ENCODE measurements at places on chromosomes 13 and 19.

- no peak for DNase-seq
Observed at GRCh38 chr13:79491715-79492114, 10.8 kb downstream of the NDFIP2 start.

DNA sequence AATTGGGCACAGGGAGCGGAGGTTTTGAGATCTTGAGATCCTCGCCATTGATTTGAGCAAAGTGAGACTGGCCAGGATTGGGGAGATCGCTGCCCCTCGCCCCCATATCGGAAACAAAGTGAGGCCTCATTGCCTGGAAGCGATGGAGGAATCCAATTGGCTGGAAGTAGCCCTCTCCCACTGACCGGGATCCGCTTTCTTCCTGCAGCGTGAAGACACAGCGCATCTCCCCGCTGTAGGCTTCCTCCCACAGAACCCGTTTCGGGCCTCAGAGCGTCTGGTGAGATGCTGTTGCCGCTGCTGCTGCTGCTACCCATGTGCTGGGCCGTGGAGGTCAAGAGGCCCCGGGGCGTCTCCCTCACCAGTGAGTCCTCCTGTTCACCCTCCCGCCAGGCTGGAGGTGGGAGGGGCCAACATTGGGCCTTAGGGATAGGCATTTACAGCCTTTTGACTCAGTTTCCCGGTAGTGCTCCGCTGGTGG is 438 bp downstream of the PRKCSH start:
- no peak for DNase-seq

DNA sequence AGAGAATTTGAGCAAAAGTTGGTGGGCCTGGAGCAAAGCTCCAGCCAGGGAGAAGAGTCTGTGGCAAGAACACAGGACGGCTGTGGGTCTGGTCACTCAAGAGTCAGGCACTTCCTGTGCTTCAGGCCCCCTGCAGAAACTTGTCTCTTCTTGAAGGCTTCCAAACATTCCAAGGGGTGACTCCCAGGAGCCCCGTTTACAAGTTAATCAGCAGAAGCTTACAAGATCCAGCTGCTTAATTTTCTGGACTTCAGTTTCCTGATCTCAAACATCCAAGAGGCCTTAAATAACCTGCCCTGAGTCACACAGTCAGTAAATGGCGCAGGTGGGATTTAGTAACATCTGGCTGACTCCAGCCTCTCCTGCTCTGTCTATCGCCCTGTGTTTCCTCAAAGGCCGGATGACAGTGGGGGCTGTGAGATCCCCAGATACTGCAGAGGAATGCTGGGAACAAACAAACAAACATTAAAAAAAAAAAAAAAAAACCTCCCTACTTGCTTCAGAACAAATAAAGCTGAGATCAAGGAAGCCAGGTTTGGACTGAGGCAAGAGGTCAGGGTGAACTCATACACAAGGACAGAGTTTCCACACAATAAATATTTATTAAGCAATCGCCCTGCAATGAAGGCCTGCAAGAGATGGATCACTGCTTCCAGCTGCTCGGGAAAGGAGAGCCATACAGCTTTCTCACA is 175.4 kb upstream of the RFC3 start:
- no peak for DNase-seq

- DNase-seq: no peak
Observed at GRCh38 chr19:2138061-2138728, 13.2 kb downstream of the AP3D1 start.

- DNase-seq: no peak
Observed at GRCh38 chr13:80086304-80086721, 254.6 kb downstream of the SPRY2 start.

GRCh38 chr13:43694146-43694664 is 92.6 kb downstream of the ENOX1 start:
- DNase-seq: no peak

- DNase-seq: no peak
Observed at GRCh38 chr19:16449330-16449961, 22.3 kb downstream of the EPS15L1 start.

- DNase-seq: no peak
Observed at GRCh38 chr13:48318377-48318811, 14.8 kb downstream of the RB1 start.

DNA sequence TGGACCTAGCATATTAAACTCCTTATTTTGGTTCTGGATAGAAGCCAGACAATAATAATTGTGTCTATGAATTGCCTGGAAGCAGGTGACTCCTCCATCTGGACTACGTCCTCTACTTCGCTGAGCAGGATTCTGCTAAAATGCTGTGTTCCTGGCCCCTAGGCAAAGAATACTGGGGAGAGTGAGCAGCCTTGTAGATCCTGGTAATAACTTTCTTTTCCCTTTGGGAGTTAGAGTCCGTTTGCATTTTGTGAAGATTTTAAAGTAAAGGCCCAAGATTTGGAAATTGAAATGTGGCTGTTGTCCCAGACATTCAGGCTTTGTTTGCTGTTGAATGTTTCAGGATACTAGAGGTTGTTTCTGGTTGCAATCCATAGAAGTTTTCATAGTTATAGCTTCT is 511.9 kb upstream of the KLF12 start:
- DNase-seq: no peak

- DNase-seq: no peak
Observed at GRCh38 chr19:29760752-29761502, 45.9 kb upstream of the C19orf12 start.

- no peak for DNase-seq
Observed at GRCh38 chr19:39132344-39132969, 6.9 kb downstream of the PAK4 start.

DNA sequence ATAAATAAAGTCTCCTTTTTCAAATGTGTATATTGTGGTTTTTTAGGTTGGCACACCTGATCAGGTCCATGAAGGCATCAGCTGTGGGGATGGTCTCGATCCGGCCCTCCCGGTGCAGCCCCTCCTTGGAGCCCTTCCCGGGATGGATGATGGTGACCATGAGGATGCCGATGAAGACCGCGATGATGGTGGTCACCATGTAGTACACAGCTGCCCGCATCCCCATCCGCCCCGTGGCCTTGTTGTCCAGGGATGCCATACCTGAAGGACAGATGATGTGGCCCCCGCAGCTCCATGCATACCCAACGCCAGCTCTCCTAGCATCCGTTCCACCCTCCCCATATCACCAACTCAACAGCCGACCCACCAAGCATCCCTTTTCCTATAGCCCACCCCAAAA is 11.4 kb downstream of the SLC1A6 start:
- DNase-seq: no peak

DNA sequence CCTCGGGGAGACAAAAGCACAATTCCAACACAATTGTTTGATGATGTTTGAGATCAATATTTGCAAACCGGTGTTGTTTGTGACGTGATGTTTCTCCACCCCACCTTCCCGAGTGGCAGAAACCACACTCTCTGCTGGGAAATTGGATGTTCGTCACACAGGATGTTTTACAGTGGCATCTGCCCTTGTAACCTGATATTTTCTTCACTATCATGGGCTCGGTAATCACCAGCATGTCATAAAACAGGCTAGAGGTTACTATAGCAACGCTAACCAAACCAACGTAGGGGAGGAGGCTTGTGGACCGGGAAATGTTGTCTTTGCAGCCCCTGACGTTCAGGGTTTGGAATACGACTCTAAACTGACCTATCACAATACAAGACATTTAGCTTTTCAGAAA is 454.5 kb downstream of the IRS2 start:
- DNase-seq: peak; percentile 90

DNA sequence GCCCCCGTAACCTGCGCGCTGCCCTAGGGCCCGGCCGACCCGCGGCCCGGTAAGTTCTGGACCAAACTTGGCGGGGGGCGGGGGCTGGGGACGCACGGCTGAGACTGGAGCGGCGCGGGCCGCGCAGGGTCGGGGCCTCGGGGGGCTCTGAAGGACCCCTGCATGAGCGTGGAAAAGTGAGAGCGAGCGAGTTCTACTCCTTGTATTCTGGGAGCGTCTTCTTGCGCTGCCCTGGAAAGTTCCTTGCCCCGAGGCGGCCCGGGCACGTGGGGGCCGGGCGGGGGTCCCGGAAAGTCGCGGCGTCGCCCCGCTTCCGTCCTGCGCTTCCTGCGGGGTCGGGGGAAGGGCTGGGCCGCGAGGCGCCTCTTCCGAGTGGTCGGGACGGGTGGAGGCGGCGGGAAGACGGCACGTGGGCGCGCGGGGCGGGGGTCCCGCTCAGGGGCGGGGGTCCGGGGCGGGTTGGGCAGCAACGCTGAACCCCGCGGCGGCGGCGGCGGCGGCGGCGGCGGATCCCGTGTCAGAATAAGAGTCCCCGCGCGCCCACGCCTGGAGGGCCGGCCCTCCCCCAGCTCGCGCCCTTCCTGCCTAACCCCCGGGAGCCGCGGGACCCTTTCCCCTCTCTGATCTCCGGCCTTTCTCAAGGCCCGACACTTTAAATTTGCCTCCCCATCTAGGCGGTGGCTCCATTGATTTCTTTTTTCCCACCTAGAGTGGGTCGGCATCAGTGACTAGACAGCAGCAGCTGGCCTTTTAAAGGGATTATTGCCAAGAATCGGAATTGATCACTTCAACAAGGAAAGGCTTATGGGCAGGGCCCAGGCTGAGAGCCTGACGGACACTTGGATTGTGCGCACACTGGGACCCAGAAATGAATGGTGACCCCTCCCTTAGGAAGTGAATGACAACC is 749 bp downstream of the GATAD2A start:
- DNase-seq: no peak

GRCh38 chr13:79796136-79796535 is 315.2 kb downstream of the NDFIP2 start:
- DNase-seq: no peak

GRCh38 chr19:38433268-38433733 is at the start of gene RYR1:
Gene RYR1, plus strand, starts transcription at chr19:38433691. Its CDS starts 139 bp downstream, at chr19:38433830.
- DNase-seq: peak; percentile 5

- no peak for DNase-seq
Observed at GRCh38 chr13:112804374-112804773, 114.5 kb downstream of the ATP11A start.

GRCh38 chr13:46341112-46341711 is 45.8 kb downstream of the RUBCNL start:
- peak; percentile 87 for DNase-seq

DNA sequence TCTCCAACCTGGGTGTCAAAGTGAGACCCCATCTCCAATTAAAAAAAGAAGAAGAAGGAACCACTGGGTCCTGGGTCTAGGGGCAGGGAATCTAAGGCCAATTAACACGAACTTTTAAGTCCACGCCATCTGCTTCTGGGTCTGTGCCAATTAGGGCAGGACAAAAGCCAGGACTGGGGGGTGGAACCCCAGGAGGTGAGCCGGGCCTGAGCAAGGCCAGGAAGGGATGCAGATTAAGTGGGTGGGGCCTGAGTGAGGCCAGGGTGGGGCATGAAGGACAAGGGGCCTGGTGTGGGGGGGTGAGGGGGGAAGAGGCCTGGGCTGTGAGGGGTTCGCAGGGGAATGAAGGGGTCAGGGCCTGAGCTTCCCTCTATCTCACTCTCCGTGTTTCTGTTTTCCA is 26.3 kb upstream of the ZNF83 start:
- no peak for DNase-seq

- peak; percentile 90 for DNase-seq
Observed at GRCh38 chr13:110503037-110503901, 58.3 kb downstream of the RAB20 start.

- no peak for DNase-seq
Observed at GRCh38 chr13:110726726-110727125, 13.2 kb downstream of the ING1 start.

- no peak for DNase-seq
Observed at GRCh38 chr19:56291867-56292266, 19.3 kb downstream of the EDDM13 start.

DNA sequence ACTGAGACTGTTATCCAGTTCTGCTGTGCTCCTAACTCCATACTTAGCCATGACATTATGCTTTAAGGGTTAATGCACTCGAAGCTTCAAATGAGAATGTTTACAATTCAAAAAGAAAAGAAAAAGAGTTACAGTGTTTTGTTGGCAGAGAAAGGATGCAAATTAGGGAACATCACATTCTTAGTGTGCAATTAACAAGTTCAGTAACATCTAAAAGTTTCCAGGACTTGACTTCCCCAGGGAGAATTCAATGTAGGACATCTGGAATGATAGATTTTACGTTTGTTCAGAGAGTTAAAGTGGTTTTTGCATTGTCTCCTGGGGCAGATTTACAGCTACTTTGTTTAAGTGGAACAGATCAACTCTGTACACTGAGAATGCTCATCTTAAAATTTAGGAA is 525.2 kb downstream of the LIG4 start:
- no peak for DNase-seq

DNA sequence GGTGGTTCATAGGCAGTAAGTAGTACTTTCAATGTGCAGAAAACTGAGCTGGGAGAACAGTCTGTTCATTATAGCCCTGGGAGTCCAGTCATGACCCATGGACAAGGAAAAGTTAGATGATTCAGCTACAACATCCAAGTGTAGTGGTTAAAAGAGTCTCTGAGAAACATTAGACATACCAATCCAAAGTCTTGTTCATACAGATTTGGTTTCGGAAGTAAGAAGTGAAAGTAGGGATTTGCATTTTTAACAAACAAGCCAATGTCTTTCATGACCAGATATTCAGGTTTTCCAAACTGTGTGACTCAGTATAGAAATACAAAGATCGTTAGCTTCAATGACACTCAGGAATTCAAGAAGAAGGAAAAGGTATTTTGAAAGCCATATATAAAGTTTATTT is 345.3 kb downstream of the SLITRK1 start:
- DNase-seq: no peak

- no peak for DNase-seq
Observed at GRCh38 chr19:56732976-56733375, 61.4 kb upstream of the ZNF835 start.

- peak; percentile 63 for DNase-seq
Observed at GRCh38 chr13:19587635-19588300, 26.4 kb upstream of the TPTE2 start.
